ENCODE measurements at places on chromosomes 5 and 9. TPM values are rescaled to one million over a fixed set of nuclear protein-coding genes. Genes with fewer than 3 reads are reported as not detected.

KIF4B gene
- total RNA-seq: not detected

NR2F1-AS1 gene
- 50.0 TPM for total RNA-seq

SMC5 gene
- total RNA-seq: 90.5 TPM

SMU1 gene
- total RNA-seq: 27.4 TPM

SLC4A9 gene
- 0.11 TPM for total RNA-seq

DNA sequence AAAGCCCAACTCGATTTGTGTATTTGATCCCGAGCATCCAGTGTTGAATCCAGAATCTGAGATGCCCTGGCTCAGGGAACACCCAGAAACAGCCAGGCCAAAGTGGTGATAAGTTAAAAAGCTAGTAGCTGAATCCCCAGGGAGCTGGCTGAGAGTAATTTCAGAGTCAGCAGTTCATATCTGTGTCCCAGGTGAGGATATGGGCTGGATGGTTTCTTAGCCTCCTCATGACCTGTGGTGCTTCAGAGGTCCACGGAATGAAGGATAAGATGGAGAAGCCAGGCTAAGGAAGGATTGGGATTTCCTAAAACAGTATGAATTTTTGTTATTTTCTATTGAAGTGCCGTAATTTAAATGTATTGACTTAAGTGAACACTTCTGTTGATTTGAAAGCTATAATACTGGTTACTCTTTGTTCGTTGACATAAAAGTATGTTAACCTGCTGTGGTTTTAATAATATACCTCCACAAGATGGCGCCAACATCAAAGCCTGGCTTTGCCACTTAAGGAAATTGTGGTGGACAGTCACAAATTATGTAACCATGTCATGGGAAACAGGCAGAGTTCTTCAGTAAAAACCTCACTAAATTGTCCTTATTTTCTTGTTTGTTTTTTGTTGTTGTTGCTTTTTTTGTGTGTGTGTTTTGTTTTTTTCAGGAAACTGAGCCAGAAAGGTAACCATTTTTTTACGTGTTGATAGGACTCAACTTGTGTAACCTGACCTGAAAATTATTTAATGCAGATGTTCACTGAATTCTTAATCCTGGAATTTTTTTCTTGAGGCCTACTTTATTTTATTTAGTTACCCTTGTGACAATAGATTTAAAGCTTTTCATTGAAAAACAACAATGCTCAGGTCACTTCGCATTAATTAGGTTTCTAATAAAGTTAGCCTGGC is 11.4 kb downstream of the MTAP start:
- peak; percentile 86 for DNase-seq

- DNase-seq: no peak
Measured at GRCh38 chr5:163626904-163627434, 121.5 kb downstream of the MAT2B start.

DNA sequence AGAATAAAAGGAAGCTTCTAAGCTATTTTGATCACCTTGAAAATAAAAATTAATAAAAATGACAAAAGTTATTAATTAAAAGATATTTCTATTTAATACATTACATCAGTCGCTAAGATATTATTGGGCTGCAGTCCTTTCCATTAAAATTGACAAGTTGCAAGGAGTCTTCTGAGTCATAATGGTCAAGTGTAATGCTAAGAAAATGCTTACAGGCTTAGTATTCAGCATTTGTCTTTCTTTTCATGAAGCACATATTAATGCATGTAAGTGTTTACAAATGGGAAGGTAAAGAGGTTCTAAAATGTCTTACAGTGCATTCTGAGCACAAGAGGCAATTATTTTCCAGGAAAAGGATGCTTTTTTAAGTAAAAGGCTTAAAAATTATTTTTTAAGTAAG is 17.3 kb downstream of the SPINK9 start:
- DNase-seq: no peak
